Thoracic aorta (tissue), 2 donors: ENCODE measurements at places on chromosomes 13 and 19.
A peak's percentile ranks its signal among the peaks of the same experiment; 100 is the strongest.

DNA sequence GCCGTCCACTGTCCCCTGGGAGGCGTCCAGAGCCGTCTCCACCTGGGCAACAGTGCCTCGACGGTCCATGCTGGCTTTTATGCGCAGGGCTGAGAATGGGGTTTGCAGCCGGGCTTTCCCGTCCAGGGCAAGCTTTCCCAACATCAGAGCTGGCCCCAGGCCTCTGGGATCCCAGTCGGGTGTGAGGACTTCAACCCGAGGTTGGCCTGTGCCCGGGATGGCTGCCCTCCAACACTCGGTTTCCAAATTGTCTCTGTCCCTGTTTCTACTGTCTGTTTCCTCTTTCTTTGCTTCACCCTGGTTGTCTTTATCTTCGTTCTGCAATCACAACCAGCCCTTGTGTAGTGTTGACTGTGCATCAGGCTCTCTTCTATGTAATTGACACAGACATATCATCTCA, at the start of gene IFNL4:
Gene IFNL4, minus strand, starts transcription at position 51 of the 400 bp plus-strand sequence.
- DNase-seq, result no peak

- no peak for DNase-seq
These were observed 50.5 kb downstream of the STARD13 start for GRCh38 chr13:33235078-33235477.

DNA sequence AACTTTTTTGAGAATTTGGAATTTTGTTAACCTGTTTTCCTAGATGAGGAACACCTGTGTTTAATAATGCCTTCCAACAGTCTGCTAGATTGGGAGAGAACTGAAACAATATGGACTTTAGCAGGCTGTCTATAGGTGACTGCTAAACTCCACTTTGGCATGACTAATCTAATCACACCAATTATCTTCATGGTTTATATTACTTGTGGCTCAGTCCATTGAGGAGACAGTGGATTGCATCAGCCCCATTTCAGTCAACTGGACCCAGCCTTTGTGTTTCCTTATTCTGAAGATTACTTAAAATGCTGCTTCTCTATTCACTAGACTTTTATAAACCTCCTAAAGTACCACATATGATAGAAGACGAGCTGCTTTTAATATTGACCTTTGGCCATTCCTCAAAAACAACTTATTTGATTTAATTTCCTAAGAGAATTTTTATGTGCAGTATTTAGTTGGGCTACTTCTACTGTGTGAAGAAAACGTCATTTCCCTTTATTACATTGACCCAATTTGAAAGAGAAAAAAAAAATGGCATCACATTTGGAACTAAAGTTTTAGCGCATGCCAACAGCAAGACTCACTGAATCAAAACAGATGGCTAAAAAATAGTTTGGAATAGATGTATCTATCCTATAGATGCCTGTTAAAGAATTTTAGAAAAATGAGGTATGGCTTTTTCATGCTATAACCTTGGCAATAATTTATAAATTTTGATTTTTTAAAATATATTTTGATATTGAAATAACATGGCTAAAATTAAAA, 295.8 kb downstream of the NDFIP2 start:
- DNase-seq, result no peak

DNA sequence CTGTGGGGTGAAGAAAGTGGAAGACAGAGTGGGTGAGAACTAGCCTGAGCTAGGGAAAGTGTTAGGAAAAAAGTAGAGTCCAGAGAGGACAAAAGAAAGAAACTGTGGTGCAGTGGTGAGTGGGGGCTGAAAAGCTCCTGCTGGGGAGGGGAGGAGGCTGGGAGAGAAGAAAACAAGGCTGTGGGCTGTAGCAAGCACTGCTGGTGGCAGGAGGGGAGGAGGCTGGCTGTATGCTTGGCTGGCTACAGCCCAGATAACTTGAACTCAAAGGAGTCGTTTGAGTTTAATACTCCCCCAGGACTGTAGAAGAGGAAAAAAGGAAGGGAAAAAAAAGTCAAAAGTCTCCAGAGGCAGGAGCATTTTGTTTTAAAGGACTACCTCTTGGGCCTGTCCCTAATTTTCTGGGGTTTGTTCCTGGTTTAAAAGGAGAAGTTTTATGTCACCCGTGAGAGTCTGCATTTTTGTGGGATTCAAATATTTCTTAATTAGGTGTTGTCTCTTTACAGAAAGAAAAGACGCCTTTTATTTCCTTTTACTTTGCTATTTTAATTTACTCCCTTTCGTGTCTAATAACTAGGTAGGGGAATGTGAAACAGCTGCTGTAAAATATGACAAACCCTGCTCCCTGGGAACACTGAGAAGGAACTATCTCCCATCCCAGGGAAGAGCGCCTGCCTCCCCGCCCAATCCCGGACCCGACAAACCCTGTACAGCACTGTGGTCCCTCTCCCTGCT, 21.7 kb downstream of the ZIC5 start:
- DNase-seq, result no peak

DNA sequence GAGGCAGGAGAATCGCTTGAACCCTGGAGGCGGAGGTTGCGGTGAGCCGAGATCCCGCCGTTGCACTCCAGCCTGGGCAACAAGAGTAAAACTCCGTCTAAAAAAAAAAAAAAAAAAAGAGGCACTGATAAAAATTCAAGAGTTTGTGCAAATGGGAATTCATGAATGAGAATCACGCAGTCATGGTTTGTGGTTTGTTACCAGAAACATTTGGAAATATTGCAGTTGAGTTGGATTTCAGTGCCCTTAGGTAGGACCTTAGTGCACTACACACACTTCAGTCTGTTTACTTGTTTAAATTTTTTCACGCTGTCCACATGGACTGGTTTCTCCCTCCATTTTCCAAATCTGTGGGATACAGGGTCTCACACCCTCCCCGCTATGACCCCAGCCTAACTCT, 28.4 kb downstream of the ZNF844 start:
- DNase-seq, result no peak

- no peak for DNase-seq
These were observed 64.9 kb downstream of the HSPH1 start for GRCh38 chr13:31096654-31097302.

DNA sequence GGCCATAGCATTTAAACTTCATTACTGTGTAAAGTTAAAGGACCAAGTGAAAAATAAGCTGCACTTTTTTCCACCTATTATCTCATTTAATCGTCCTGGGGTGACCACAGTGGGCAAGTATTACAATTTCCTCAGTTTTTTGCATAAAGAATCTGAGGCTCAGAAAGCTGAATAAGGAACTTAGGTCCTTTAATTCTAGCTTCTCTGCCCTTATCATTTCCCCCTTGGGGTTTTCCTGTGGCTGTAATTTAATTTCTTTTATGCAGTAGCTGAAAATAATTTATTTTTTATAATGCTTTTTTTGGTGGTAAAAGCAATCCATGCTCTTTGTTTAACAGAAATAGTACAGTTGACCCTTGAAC, 59.8 kb upstream of the RCBTB2 start:
- no peak for DNase-seq

GRCh38 chr19:42275103-42275502, 6.1 kb downstream of the CIC start:
- DNase-seq, result no peak

GRCh38 chr13:50713523-50714248, 129.8 kb downstream of the DLEU7 start:
- no peak for DNase-seq

DNA sequence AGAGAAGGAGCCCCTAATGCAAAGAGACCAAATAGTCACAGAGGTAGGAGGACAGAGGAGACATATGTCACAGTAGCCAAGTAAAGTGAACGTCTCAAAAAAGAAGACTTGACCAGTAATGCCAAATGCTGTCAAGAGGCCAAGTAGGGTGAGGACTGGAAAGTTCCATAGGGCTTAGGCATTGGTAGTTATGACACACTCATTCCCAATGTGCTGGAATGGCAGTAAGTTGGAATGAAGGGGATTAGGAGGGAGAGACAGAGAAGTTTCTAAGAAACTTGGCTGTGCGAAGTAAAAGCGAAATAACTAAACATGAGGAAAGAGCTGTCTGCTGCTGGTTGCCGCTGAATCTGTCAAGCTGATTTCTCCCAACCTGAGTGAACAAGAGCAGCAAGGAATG, 14.9 kb upstream of the FRY start:
- no peak for DNase-seq

DNA sequence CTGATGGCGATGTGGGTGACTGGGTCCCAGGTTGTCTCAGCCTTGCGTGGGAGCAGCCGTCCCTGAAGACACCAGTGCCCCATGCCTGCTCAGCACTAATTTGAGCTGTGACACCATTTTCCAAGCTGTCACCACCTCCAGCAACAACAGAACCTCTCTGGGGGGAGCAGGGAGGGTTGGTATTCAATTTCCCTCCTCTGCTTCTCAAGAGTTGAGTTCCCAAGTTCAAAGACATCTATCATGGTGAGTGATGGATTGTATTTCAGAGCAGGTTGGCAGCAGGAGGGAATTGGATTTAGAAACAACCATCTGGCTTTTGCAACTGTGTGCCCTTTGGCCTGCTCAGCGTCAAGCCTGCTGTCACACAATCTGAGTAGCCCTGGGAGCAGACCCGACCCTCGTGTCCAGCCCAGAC, 46.9 kb upstream of the UQCRFS1 start:
- DNase-seq, result no peak

GRCh38 chr13:57825066-57825465, 193.5 kb downstream of the PCDH17 start:
- no peak for DNase-seq

DNA sequence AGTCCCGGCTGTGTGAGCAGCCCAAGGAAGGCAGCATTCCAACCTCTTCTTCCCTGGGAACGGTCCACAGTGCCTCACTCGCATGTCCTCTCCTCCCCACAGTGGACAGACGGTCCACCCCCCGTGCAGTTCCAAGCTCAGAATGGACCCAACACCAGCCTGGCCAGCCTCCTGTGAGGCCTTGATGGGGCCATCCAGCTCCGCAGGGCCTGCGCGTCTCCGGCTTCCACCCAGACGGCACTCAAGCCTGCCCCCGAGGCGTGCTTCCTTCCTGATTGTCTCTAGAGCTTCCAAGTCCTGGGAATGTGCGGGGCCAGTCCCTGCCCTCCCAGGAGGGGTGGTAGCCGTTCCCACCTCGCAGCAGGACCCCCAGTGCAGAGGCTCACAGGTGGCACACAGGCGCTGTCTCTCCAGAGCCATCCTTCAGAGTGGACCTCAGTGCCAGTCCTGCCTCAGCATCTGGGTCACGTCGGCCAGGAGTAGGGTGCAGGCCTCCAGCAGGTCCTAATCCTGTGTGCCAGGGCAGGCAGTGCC, 35.0 kb downstream of the MAU2 start:
- DNase-seq, result no peak

DNA sequence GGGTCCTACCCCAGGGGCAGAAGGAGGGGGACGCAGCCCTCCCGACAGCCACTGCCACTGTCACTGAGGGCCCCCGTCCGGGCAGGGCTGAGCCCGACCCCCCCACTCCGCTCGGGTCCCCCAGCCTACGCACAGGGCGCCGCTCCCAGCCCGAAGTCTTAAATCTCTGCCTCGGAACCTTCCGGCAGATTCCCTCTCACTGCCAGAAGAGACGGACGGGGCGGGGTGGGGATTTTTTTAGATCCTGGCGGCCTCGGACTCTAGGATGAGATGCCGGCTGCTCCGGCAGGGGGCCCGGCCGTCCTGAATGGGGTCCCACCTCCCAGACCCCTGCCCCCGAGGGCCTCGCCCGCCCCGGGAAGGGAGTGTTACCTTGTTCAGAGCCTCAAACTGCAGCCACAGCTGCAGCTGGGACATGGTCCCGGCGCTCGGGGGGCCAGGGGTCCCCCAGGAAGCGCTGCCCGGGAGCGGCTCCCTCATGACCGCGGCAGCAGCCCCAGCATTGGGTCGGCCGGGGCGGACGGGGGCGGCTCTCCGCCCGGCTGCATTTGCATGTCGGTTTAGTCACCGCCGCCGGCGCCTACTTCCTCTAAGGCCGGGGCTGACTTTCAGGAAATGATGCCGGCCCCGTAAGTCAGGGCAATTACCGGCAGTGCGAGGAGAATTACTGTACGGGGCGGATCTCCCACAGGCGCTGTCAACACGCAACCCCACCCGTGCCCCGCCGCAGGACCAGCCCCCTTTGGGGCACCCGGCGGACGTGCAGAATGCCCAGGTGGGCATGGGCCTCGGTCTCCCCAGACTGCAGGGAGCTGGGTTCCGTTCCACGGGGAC, 28.1 kb downstream of the GPX4 start:
- DNase-seq, result peak; percentile 91

- DNase-seq, result no peak
These were observed 113.1 kb downstream of the KLF5 start for GRCh38 chr13:73171926-73172325.

- DNase-seq, result no peak
These were observed 82.1 kb downstream of the ATP8A2 start for GRCh38 chr13:25453850-25454365.

- no peak for DNase-seq
These were observed 512 bp downstream of the LRRC8E start for GRCh38 chr19:7888826-7889217.

- no peak for DNase-seq
These were observed 102.4 kb upstream of the CSNK1A1L start for GRCh38 chr13:37207691-37208451.

- no peak for DNase-seq
These were observed 4.0 kb downstream of the TPGS1 start for GRCh38 chr19:511101-511851.

DNA sequence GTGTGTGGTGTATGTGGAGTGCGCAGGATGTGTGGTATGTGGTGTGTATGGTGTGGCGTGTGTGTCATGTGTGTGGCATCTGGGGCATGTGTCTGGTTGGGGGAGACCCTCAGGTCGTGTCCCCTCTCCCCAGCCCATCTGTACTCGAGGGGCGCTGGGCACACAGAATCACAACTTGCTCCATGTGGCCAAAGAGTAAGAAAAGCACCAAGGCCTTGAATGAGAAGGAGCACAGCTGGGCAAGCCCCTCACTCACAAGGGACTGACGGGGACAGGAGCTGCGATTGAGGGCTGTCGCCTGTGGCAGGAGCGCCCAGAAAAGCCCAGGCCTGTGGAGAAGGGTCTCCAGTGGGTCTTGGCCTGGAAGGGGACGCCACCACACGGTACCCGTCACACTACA, 62.8 kb downstream of the PEPD start:
- no peak for DNase-seq

DNA sequence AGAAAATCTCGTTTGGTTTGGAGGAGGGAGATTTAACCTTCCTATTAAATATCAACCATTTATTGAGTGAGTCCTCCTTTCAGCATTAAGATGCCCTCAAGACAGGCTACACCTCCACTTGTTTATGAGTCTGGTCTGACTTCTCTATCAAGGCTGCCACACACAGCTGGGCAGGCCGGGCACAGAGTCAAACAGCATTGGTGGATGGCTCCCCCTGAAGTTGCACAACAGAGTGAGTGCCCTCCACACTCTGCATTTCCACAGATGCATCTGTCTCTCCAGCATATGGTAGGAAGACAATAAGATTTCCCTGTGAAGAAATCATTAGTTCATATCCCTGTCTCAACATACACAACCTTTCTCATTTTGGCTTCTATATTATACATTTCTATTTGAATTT, 31.4 kb downstream of the PHF11 start:
- no peak for DNase-seq

GRCh38 chr19:1896508-1896907, 8.7 kb upstream of the ADAT3 start:
- no peak for DNase-seq

DNA sequence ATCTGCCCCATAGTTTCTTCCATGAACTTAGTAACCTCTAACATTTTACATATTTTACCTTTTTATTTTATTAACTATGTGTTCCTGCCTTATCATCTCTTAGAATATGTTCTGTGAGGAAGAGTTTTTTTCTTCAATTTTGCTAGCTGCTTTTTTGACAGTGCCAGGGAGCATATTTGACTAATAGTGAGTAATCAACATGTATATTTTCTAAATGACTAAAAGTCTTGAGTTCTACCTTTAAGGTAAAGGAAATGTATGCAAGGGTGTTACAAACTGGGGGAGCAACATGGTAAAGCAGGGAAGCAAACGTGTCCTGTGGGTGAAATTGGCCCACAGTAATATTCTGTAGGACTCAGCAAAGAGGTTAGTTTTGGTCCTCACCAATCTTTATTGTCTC, 165.5 kb downstream of the NBEA start:
- DNase-seq, result no peak
